OCI-LY7 (cell line): ENCODE measurements at places on chromosomes 11 and 22.
A peak's percentile ranks its signal among the peaks of the same experiment; 100 is the strongest.

- DNase-seq: no peak
These were observed 359.5 kb downstream of the INSC start for GRCh38 chr11:15473954-15474837.

- peak; percentile 100 for DNase-seq
These were observed at the start of gene MS4A1 for GRCh38 chr11:60455531-60456042. Gene MS4A1, plus strand, starts transcription at chr11:60455847. Its CDS starts 6,528 bp downstream, at chr11:60462375.

DNA sequence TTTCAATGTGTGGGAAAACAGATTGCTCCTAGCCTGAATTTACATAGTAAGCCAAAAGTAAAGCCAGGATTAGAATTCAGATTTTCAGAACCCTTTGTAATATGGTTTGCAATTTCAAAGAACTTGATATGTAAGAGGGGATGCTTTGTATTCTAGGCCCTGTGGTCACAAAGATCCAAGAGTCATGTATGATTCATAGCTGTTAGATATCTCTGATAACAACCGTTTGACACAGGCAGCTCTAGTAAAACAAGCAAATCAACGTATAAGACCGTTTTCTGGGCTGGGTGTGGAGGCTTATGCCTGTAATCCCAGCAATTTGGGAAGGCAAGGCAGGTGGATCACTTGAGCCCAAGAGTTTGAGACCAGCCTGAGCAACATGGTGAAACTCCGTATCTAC, 79.6 kb downstream of the EMSY start:
- no peak for DNase-seq

DNA sequence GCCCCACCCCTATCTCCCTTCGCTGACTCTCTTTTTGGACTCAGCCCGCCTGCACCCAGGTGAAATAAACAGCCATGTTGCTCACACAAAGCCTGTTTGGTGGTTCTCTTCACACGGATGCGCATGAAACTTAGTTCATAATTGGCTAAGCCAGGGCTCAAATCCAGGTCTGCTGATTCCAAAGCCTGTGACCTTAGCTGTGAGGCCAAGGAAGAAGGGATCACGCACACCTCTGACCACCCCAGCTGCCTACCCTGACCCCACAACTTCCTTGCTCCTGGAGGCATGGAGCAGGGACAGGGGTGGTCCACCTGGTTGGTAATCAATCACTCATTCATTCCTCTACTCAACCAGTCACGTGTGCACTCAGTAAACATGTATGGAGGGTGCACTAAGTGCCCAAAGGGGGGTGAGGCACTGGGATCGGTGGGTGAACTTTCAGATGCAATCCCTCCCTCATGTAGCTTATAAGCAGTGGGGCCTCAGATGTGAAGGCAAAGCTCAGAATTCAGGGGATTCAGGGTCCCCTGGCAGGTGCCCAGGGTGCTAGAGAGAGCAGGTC, 10.3 kb downstream of the FXYD2 start:
- DNase-seq: no peak
